ENCODE measurements at places on chromosomes 6 and 20. TPM values are rescaled to one million over a fixed set of nuclear protein-coding genes. Genes with fewer than 3 reads are reported as not detected.

DNA sequence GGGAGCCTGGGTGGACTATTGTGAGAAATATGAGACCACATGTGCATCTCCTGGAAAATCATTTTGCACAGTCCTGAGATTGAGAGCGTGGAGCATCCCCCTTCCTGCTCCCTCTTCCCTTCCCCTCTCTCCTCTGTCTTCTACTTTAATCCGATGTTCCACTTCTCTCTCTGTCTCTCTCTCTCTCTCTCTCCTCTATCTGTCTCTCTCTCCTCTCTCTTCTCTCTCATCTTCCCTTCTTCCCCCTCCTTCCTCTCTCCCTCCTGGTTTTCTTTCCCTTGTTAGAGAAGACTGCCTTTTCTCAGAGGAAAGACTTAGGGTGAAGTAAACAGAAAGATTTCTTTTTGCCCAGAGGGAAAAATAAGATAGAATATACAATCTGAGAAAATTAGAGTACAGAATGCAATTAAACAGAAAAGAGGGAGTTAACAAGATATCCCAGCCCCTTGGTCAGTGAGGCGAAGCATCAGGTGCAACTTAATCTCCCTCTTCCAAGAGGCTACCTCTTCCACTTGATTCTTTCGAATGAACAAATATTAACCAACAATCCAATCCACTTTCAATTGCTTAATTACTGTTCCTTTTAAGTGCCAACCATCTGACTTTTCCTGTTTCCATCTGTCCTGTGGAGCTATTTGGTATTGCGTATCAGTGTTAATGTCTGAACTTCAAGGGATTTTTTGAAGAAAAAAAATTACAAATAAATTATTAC lies 14.6 kb downstream of the KHDC1 start:
- no peak for DNase-seq

- DNase-seq, result no peak
Measured at GRCh38 chr6:159074120-159074684, 29.4 kb upstream of the TAGAP start.

DNA sequence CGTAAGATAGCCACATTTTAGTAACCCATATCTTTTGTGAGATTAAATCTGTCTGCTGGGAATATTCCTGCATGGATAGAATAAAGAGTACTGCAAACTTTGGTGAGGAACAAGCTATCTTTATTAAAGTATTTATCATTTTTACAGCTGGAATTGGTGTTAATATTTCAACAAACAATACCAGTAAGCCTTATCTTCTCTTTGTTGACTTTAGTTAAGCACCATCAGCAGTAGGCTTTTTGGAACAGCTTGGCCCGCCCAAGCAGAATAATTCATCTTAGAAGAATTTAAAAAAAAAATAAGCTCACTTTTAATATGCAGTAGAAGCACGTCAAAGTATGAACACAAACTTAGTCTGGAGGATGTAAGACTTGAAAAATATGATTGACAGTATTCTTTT lies 917.8 kb upstream of the ADGRB3 start:
- DNase-seq, result no peak

- no peak for DNase-seq
Measured at GRCh38 chr6:6793388-6794250, 205.1 kb downstream of the LY86 start.

DNA sequence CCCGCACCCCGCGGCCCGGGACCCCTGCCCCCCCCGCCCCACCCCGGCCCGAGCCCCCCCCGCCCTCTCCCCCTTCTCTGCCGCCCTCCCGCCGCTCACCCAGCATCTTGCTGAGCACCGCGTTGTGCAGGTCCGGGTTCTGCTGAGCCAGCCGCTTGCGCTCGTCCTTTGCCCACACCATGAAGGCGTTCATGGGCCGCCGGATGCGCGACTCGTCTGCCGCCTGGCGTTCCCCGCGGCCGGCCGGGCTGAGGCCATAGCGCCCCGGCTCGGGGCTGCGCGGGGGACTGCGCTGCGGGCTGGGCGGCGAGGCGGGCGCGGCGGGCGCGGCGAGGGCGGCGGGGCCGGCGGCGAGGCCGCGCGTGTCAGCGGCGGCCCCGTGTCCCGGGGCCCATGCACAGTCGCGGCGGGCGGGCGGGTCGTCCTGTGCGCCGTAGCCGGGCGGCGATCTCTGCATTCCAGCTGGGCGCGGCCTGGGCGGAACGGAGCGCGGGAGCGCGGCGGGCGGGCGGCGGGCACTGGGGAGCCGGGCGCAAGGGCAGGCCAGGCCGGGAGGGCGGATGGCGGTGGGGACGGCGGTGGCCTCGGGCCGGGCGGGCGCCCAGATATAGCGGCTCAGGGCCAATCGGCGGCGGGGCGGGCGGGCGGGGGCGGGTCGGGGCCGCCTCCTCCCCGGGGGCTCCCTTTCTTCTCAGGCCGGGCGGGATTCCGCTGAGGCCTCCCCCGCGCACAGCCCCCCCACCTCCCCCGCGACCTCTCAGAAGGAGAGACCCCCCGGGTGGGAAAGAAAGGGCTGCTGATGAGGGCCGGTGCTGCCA lies at the start of gene SOX18:
SOX18 (minus strand) TSS at position 580 of the 818 bp plus-strand sequence; CDS start at position 457, 123 bp downstream.
- DNase-seq, result no peak

GRCh38 chr6:108988296-108988695 lies 106.3 kb downstream of the SESN1 start:
- DNase-seq, result no peak

DNA sequence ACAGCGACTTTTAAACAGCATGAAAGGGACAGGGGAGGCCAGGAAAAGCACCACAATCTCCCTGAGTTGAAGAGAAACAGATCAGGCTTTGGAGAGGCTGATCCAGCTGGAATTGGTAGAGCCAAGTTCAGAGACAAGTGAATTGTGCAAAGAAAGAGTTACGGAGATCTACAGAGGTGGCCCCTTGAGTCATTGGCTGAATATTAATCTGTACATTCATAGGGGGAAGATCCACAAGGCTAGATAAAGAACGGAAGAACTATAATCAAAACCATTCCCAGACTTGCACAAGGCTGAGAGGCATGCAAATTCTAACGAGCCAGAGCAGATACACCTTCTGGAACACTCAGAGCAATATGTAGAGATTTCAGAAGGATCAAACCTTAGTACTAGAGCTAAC lies 14.2 kb upstream of the FOXQ1 start:
- DNase-seq, result no peak

- DNase-seq, result no peak
Measured at GRCh38 chr6:151548201-151548600, 54.4 kb downstream of the CCDC170 start.

DNA sequence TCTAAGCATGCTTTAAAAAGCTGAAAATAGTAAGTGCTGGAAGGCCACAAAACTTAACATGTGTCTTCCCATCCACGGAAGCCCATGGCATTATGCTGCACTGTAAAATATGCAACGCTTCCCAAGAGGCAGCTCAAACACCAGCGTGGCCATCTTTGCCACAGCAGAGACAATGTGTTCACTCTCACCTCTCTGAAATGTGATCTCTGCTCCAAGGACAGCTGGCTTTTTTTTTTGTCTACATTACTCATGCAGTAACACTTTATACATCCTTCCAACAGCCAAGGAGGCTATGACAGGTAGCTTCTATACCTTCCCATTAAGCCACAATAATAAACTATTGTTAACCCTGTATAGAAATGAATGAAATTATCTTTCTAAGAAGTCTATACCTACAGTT lies 49.2 kb downstream of the BLOC1S5 start:
- DNase-seq, result no peak

DNA sequence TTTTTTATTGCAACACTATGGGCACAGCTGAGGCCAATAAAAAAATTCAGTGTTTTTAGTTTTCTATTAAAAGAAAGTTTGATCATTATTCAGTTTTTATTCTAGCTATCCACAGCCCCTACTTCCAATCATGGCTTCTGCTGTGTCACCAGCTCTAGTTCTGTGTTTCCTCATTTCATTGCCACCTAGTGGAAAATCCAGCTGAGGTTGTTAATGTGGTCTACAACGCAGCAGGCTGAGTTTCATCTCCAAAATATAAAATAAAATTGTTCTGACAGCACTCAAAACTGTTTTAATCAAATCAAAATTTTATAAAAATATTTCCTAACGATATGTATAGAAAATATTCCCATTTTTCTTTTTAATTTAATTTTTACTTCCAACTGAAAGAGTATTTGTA lies 13.6 kb downstream of the COL9A1 start:
- DNase-seq, result no peak

Gene ARMH2
- total RNA-seq, result not detected

Gene ZC2HC1B
- not detected for total RNA-seq

Gene SLC16A10
- 19.1 TPM for total RNA-seq

Gene BPIFB3
- total RNA-seq, result not detected
